Coronary artery (tissue), 2 donors: ENCODE measurements at places on chromosomes 4 and X.

DNA sequence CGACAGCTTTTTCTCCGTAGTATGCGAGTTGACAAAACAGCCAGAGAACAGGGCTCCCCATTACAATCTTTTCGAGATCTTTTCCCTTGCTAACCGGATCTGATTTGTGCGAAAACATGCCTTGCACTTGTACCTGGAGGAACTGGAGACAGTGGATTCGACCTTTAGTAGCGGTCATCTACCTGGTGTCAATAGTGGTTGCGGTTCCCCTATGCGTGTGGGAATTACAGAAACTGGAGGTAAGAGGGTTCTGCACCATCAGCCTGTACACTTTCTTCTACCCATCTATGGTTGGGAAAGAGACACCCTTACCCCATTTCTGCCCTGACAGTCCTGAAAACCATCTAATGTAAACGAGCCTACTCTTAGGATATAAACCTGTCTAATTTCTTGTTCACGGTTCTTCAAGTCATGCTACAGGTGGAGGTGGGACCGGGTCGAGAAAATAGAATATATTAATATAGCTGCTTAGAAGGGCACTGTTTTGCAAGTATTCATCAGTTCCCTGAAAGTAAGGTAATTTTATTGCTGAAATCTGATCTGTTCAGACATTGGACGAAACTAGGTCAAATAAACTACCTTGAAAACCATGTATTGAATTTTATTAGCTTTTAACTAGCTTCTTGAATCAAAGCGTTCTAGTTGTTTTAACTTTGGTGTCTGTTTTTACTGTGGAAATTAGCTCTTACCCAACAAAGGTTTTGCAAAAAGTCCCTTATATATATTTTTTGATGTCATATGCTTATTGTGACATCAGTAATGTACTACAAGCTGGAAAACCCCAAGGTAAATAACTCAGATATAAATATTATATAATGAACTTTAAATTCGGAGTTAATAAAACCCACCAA, 869 bp downstream of the TMEM184C start:
- DNase-seq: no peak

DNA sequence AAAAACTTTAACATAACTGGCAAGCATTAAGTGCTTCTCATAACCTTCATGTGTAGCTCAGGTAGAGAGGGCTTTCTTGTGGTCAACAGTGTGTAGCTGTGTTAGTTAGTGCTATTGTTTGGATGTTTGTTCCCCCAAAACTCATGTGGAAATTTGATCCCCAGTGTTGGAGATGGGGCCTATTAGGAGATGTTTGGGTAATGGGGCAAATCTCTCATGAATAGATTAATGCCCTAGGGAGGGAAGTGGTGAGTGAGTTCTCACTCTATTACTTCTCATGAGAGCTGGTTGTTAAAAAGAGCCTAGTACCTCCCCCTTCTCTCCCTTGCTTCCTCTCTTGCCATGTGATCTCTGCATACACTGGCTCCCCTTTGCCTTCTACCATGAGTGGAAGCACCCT, 16.5 kb upstream of the SLC25A43 start:
- DNase-seq: no peak

GRCh38 chr4:62797221-62797620, 1597.1 kb downstream of the ADGRL3 start:
- no peak for DNase-seq

DNA sequence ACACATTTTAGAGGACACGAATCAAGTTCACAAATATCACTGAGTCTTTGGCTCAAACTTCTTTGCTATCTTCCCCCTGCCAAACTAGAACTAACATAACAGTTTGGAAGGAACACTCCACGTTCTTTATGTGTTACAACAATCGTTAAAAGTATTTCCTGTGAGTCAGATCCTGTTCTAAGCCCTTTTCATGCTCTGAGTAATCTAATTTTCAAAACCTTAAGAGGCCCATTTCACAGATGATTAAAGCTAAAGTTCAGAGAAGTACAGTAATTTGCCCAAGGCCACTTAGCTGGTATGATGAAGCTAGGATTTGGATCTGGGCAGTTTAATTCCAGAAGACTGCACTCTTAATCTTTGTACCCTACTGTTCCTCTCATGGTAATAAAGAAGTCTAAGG, 854.4 kb upstream of the INTU start:
- no peak for DNase-seq

GRCh38 chrX:142089193-142089592, 115.9 kb downstream of the MAGEC2 start:
- DNase-seq: no peak

DNA sequence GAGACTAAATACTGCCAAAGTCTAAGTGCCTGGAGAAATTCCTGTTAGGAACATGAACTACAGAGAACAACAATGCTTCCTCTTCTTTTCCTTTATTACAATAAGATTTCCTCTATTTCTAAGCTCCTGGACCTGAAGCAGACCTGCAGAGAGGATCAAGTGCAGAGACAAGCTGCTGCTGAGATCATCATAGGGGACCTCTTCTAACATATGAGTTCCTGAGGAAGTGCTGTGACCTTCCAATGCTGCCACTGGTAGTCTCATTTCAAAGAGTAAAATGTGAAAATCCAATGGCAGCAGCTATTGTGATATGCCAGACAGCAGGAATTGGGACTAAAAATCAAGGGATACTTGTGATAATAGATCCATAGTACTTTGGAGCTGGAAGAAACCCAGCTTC, 28.0 kb downstream of the CCNG2 start:
- no peak for DNase-seq

GRCh38 chr4:44661940-44662622, 10.7 kb upstream of the YIPF7 start:
- no peak for DNase-seq

GRCh38 chrX:43655151-43656004, 721 bp upstream of the MAOA start:
- peak; percentile 75 for DNase-seq

DNA sequence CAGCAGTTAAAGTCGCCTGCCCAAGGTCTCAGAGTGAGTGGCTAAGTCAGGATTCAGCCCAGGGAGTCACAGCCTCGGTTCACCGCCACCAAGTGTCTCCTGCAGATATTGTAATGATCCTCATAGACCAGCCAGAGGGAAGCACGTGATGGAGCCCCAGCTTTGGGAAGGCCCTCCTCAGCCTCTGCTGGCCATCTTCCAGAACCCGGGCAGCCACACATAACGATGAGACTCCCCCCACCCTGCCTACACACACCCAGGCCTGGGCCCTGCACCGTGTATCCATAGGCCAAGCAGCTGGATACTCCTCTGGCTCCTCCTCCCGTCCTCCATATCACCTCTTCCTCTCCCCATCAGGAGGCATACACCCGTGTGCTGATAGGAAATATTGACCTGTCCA, 19.6 kb upstream of the SASH3 start:
- no peak for DNase-seq

- no peak for DNase-seq
These were observed 47.1 kb upstream of the THOC2 start for GRCh38 chrX:123779908-123780396.

DNA sequence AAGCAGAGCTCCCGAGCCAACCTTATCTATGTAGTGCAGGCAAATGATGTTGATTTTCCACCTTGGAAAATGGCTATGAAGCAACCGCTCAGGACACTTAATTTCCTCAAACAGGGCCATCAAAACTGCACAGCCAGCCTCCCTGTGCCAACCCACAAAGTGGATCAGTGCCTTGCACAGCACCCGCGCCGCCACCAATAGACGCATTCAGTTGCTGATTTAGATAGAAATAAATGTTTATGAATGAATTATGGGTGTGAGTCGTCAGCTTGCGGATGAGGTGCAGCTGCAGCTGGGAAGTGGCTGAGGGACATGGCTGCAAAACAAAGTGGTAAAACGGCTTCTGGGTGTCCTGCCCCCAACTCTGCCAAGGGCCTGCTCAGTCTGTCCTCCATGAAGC, 47.0 kb downstream of the SOD3 start:
- no peak for DNase-seq

- DNase-seq: no peak
These were observed 112.2 kb upstream of the ENPP6 start for GRCh38 chr4:184329659-184330400.

DNA sequence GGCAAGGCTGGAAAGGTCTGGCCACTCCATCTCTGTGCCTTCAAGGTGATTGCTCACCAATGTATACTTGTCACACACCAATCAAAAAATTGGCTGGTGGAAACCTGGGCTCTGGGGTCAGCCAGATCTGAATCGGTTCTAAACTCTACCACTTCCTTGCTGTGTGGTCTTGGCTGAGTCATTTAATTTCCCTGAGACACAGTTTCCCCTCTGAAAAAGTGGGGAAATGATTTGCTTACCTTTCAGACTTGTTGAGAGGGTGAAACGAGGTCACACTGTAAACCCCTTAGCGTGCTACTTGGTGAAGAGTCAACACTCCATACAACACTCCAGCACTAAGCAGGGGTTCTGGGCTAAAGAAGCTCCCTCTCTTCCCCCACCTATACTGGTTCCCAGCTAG, 252.3 kb upstream of the ZIC3 start:
- DNase-seq: no peak

GRCh38 chr4:75015627-75016026, 82.7 kb downstream of the PARM1 start:
- no peak for DNase-seq

DNA sequence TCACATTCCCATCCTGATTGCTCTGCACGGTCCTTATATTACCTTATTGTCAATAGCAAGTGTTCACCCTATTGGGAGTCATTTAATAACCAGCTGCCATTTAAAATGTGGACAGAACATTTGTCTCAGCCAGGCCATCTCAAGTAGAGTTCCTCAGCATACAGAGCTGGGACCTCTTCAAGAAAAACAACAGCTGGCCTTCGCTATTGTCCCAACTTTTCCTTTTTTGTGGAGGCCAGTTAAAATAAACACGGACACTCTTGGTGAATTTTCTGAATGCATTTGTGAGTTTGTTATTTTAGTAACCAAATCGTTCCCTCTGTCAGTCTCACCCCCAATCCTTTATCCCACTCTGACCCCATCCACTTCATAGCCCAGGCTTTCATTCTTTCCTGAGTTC, 395.3 kb upstream of the PITX2 start:
- no peak for DNase-seq

- DNase-seq: no peak
These were observed 49.4 kb downstream of the RTL9 start for GRCh38 chrX:110407910-110408545.

GRCh38 chr4:186688150-186688943, 35.3 kb downstream of the FAT1 start:
- DNase-seq: no peak
